ENCODE measurements at places on chromosomes 11 and 22.

DNA sequence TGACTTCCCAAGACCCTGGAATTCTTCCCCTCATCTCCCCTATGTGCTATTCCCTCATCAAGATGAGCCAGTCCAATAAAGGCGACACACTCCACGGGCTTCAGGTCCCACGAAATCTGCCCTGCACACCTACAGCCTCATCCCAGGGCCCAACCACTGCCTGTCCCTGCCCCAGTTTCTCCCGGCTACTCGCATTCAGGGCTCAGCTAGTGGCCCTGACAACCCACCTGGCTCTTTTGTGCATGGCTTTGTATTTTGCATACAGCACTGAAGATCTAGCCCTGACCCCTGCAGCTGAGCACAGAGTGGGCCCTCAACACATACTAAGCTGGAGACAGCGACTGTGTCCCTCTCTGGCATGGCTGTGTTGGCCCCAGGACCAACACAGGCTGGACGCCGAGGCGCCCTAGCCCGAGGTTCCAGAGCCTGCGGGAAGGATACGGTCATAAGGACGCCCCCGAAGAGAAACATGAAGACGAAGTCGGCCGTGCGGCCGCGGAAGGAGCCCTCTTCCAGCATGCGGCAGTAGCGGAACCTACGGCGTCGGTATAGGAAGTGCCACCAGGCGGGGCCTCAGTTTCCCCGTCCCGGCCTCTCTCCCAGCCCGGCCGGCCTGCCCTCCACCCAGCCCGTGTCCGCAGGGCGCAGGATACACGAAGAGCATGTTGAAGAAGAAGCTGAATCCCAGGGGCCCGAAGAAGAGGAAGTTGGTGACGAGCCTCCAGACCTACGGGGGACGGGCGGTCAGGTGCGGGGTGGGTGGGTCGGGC lies 710 bp downstream of the DERL3 start:
- H3K27ac ChIP-seq, result no peak overlapping the region
- DNase-seq, result no peak
- H3K4me3 ChIP-seq, result peak overlapping the region; percentile 31

DNA sequence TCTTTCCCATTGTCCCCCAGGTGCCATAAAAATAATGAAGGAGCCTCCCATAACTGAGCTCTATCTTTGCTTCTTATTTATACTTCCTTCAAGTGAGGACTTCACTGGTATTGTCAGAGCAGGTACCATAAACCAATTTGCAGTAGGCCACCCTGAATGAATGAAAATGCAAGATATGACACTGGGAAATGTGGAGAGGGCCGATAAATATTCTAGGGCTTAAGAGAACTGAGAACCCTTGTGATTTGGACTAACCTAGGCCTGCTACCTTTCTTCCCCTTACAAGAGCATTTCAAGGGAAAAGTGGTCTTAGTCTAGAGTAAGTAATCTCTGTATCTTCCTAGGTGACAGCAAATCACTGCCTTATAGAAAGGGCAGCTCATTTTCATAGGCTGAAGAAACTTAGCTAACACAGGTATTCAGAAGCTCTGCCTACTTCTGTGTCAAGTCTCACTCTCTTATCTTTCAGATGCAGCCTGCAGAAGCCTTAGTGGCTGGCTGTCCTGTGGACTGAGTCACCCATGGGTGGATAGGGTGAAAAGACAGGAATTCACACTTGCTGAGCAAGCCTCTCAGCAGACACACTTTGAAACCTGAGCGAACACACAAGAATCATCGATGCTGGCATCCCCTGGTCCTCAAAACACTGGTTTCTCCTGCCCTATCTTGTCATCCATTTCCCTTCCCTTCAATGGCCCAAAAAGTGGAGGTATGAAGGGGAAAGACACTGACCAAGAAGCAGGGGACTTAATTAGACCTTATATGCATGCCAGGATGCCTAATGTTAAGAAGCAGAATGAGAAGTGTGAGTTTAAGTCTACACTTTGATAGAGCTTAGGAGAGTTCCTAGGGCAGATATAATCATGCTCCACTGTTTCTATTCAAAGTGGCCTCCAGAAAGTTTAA lies 15.2 kb downstream of the NRIP3 start:
- no peaks in the 10 kb centered on the region for H3K4me1 ChIP-seq
- H3K36me3 ChIP-seq, result no peaks in the 10 kb centered on the region
- H3K4me3 ChIP-seq, result no peak overlapping the region
- no peaks in the 10 kb centered on the region for H3K27me3 ChIP-seq

- peak overlapping the region; percentile 60 for H3K27ac ChIP-seq
- H3K36me3 ChIP-seq, result peaks cover 7% of the 10 kb centered on the region
- no peaks in the 10 kb centered on the region for H3K27me3 ChIP-seq
- H3K4me1 ChIP-seq, result no peaks in the 10 kb centered on the region
Observed at GRCh38 chr22:36493690-36494110, 12.3 kb upstream of the TXN2 start.

DNA sequence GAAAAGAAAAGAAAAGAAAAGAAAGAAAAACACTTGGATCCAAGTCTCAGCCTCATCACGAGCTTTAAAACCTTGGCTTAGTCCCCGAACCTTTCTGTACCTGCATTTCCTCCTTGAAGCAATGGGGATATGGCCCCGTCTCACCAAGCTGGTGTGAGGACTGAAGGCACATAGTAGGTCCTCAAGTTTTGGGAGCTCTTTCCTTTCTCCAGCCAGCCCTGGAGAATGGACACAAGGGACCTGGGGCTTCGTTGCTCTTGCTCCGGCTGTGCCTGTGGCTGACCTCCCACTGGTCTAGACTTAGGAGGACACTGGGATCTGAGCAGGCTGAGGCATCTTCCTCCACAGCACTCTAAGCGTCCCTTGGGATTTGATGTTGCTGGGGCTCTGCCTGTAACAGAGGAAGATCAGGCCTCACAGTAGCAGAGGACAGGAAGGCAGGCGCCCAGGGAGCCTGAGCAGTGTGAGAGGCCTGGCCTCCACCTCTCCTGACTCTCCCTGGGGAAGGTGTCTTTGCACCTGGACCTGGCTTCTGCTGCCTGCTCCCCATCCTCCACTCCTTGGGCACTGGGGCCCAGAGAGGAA lies 32.8 kb downstream of the KCNC1 start:
- no peak overlapping the region for H3K27ac ChIP-seq
- H3K4me3 ChIP-seq, result no peak overlapping the region
- no peak for DNase-seq
- H3K27me3 ChIP-seq, result no peaks in the 10 kb centered on the region

- no peak overlapping the region for H3K4me3 ChIP-seq
- H3K36me3 ChIP-seq, result no peaks in the 10 kb centered on the region
- DNase-seq, result no peak
- peaks cover 44% of the 10 kb centered on the region for H3K27me3 ChIP-seq
- H3K27ac ChIP-seq, result no peak overlapping the region
Observed at GRCh38 chr11:34176751-34177209, 71.4 kb downstream of the NAT10 start.

- H3K27ac ChIP-seq, result peak overlapping the region; percentile 63
- H3K4me1 ChIP-seq, result peaks cover 20% of the 10 kb centered on the region
- no peaks in the 10 kb centered on the region for H3K36me3 ChIP-seq
- no peak overlapping the region for H3K4me3 ChIP-seq
- DNase-seq, result no peak
Observed at GRCh38 chr22:46454504-46455269, 82.7 kb downstream of the CELSR1 start.

GRCh38 chr22:50261615-50262459 lies at the start of gene MAPK12:
TSS of gene MAPK12 (minus strand) at chr22:50261683. CDS start at chr22:50261509, 174 bp downstream.
- peaks cover 17% of the 10 kb centered on the region for H3K4me1 ChIP-seq
- peak within 1 kb of the TSS; percentile 39 for H3K27ac ChIP-seq
- H3K27me3 ChIP-seq, result peaks cover 67% of the 10 kb centered on the region
- no peaks in the 10 kb centered on the region for H3K36me3 ChIP-seq
- peak within 1 kb of the TSS; percentile 31 for H3K4me3 ChIP-seq

GRCh38 chr11:84780689-84781293 lies 846.4 kb downstream of the DLG2 start:
- H3K4me1 ChIP-seq, result no peaks in the 10 kb centered on the region
- H3K27me3 ChIP-seq, result no peaks in the 10 kb centered on the region
- no peaks in the 10 kb centered on the region for H3K36me3 ChIP-seq
- H3K27ac ChIP-seq, result no peak overlapping the region
- no peak overlapping the region for H3K4me3 ChIP-seq

- DNase-seq, result no peak
- no peaks in the 10 kb centered on the region for H3K27me3 ChIP-seq
- no peaks in the 10 kb centered on the region for H3K36me3 ChIP-seq
- H3K4me1 ChIP-seq, result peaks cover 10% of the 10 kb centered on the region
- no peak overlapping the region for H3K4me3 ChIP-seq
- no peak overlapping the region for H3K27ac ChIP-seq
Observed at GRCh38 chr11:124724979-124725718, 14.6 kb upstream of the NRGN start.

DNA sequence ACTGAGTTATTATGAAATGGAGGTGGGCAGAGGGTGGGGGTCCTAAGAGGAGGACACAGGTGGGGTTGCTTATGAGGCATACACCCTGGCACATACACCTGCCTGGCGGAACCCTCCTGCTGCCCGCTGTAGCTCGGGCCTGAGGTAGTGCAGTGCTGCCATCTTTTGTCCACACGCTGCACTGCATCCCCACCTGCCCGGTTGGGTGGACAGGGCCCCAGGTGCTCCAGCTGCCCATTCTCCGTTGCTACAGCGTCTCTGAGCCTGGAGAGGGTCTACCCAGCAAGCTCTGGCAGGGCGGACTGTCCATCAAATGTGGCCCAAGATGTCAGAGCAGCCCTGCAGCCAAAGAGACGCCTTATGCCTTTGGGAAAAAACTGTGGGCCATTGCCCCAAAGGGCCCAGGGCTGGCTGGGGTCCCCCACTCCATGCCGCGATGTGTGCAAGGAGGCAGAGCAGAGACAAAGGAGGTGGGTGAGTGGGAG lies 131.2 kb downstream of the BUD13 start:
- H3K4me3 ChIP-seq, result no peak overlapping the region
- no peak for DNase-seq
- no peaks in the 10 kb centered on the region for H3K4me1 ChIP-seq
- no peaks in the 10 kb centered on the region for H3K36me3 ChIP-seq
- no peak overlapping the region for H3K27ac ChIP-seq
- H3K27me3 ChIP-seq, result no peaks in the 10 kb centered on the region

DNA sequence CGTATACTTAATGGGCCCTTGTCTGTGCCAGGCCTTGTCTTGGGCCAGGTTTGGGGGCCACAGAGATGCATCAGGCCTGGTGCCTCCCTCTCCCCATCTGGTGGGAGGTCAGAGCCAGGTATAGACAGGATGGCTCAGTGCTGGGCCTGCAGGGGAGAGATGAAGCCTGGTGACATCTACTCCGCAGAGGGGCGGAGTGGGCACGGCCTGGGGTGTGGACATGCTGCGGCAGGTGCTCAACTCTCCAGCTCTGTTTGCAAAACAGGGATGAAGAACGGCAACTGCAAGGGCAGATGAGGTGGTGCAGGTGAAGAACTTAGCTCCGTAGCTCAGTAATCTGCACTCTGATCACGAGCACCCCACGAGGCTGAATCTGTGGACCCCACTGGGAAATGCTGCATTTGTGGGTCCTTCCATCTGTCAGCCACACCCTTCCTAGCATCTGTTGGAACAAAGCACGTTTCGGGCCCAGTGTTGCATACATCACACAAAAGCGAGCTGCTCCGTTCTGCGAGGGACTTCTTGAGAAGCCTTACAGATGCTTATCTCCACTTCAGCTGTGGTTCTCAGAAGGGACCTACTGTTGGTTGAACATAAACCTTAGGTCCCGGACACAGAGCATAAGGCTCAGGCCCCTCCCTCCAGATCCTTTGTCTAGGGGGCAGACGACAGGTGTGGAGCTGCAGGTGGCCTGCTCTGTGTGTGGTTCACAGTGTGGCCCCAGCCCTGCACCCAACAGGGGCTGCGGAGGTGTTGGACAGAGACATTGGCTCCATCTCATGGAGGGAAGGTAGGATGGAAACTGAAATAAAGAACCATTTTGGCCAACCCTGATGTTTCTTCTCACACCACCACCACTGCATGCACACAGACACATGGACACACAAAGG lies 78.3 kb downstream of the LRRC32 start:
- peaks cover 13% of the 10 kb centered on the region for H3K4me1 ChIP-seq
- DNase-seq, result no peak
- H3K27ac ChIP-seq, result no peak overlapping the region
- no peaks in the 10 kb centered on the region for H3K27me3 ChIP-seq

GRCh38 chr11:19996571-19996970 lies 163.7 kb downstream of the DBX1 start:
- H3K36me3 ChIP-seq, result no peaks in the 10 kb centered on the region
- no peak overlapping the region for H3K4me3 ChIP-seq
- peaks cover 23% of the 10 kb centered on the region for H3K4me1 ChIP-seq
- no peak for DNase-seq
- no peaks in the 10 kb centered on the region for H3K27me3 ChIP-seq
- no peak overlapping the region for H3K27ac ChIP-seq

- no peak overlapping the region for H3K27ac ChIP-seq
- no peaks in the 10 kb centered on the region for H3K36me3 ChIP-seq
Observed at GRCh38 chr11:31521497-31522150, 12.1 kb downstream of the ELP4 start.

DNA sequence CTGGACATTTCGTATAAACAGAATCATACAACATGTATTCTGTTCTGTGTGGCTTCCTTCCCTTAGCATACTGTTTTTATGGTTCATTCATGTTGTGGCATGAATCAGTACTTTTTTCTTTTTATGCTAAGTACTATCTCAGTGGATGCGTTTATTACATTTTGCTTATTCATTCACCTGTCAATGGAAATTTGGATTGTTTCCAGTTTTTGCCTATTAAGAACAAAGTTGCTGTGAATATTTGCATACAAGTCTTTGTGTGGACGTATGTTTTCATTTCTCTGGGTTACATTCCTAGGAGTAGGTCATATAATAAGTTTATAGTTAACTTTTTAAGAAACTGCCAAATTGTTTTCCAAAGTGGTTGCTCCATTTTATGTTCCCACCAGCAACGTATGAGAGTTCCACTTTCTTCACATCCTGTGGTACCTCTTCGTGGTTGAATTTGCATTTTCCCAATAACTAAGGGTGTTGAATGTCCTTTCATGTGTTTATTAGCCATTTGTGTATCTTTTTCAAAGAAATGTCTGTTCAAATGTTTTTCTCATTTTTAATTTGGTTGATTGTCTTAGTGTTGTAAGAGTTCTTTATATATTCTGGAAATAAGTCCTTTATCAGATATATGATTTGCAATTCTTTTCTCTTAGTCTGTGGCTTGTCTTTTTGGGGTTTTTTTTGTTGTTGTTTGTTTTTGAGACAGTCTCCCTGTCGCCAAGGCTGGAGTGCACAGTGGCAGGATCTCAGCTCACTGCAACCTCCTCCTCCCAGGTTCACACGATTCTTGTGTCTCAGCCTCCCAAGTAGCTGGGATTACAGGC lies 46.0 kb upstream of the MICAL2 start:
- H3K27ac ChIP-seq, result no peak overlapping the region
- H3K4me3 ChIP-seq, result no peak overlapping the region

DNA sequence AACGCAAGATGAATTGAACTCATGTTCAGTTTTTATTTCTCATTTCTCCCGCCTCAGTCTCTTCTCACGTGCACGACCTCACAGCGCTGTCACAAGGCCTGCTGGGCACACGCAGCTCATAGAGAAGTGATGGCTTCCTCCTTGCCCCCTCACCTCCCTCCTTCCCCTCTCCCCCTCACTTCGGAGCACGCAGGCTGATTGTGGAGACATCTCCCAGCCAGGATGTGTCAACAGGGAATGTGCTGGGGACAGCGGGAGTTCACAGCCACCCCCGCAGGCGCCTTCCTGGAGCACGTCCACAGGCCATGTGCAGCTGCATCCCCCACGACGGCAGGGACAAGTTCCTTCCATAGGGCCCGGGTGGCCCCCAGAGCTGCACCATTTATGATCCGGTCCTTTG lies 29.1 kb upstream of the KRTAP5-6 start:
- H3K4me1 ChIP-seq, result no peaks in the 10 kb centered on the region
- peaks cover 55% of the 10 kb centered on the region for H3K27me3 ChIP-seq
- no peak overlapping the region for H3K27ac ChIP-seq

All from esophagus squamous epithelium (tissue), 5 donors.